ENCODE measurements at places on chromosomes 2 and 18.
A peak's percentile ranks its signal among the peaks of the same experiment; 100 is the strongest.

- DNase-seq = no peak
These were observed 797.8 kb downstream of the CCDC85A start for GRCh38 chr2:56981554-56981953.

GRCh38 chr2:121699421-121700333 lies 37.0 kb downstream of the NIFK start:
- DNase-seq = peak; percentile 62

DNA sequence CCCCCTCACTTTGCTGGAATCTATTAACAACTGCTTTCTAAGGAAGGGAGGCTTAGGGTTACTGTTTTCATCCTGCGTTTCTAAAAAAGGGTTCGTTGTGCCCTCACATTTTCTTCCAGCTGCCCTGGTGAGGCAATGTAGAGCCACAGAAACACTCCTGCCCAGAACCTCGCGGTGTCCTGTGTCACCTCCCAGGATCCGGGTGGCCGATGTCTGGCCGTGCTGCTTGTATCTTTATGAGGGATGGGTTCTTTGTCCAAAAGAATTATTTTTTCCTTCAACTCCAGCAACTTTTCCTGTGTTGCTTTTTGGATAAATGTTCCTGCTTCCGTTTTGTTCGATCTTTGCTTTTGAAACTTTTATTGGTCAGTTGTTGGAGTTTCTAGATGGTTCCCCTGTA lies 291.8 kb upstream of the HS6ST1 start:
- DNase-seq = no peak

- no peak for DNase-seq
These were observed 1.7 kb downstream of the OBSL1 start for GRCh38 chr2:219569635-219570034.

DNA sequence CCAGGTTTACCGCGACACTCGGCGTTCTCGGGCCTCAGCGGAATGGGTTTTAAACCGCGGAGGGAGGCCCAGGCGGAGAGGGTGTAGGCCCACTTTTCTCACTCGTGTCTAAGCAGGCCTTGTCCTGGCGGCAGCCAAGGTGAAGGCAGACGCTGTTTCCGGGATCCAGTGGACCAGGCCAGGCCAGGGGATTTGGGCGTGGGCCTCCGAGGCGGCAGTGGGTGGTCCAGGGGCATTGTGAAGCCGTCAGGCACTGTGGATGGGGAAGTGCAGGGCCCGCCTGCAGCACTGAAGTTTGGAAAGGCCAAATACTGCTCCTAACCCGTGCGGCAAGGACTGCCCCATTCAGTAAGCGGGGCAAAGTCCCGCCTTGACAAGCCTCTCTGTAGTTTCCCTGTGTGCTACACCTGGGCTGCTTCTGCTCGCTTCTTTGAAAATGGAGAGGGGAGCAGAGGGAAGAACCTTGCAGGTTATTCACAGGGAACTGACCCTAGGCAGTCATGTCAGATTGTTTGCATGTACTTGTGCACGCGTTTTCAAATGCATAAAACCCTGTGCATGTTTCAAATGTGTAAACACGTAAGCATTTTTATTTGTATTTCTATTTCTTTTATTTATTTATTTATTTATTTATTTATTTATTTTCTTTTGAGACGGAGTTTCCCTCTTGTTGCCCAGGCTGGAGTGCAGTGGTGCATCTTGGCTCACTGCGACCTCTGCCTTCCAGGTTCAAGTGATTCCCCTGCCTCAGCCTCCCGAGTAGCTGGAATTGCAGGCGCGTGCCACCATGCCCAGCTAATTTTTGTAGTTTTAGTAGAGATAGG lies 7.5 kb upstream of the DLX2 start:
- DNase-seq = no peak

- DNase-seq = no peak
These were observed 26.1 kb downstream of the MPHOSPH10 start for GRCh38 chr2:71156573-71156972.

DNA sequence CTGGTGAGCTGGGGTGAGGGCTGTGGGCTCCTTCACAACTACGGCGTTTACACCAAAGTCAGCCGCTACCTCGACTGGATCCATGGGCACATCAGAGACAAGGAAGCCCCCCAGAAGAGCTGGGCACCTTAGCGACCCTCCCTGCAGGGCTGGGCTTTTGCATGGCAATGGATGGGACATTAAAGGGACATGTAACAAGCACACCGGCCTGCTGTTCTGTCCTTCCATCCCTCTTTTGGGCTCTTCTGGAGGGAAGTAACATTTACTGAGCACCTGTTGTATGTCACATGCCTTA lies 10.5 kb downstream of the PROC start:
- DNase-seq = no peak

DNA sequence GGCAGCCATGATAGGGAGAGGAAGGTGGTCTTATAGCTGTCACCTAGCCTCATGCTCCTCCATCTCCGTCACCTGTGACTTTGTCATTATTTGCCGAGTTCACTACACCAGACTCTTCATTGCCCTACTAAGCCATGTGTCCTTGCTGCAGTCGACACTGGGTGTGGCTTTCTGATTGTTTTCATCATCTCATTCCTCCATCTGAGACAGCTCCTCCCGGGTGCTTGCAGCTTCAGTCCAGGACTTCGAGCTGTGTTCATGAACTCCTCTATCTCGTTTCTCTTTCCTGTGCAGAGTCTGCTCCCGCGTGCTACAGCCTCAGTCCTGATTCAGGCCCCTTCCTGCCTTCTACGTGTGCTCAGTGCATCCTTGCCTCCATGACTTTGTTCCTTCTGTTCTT lies 295.1 kb upstream of the TNP1 start:
- DNase-seq = no peak

- peak; percentile 46 for DNase-seq
These were observed at the start of gene CDC42EP3 for GRCh38 chr2:37671009-37671815. TSS of gene CDC42EP3 (minus strand) at chr2:37671642. CDS start at chr2:37646587, 25,055 bp downstream.

DNA sequence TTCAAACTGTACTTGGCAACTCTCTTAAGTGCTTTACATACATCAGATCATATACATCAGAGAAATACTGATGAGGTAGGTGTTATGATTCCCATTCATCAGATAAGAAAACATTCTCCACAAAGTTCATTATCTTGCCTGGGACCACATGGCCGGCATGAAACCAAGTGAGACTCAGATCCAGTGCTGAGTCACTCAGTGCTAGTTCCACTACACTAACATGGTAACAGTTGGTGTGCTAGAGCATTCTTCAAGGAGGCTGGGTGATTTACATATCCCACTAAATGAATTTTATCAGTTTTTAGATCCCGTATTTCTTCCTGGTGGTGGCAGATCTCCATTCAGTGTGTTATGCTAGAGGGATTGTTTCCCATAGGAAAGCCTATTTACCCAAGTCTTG lies 772.0 kb downstream of the CNTNAP5 start:
- no peak for DNase-seq

- no peak for DNase-seq
These were observed 39.3 kb downstream of the PMAIP1 start for GRCh38 chr18:59939127-59939526.

- no peak for DNase-seq
These were observed 344.9 kb downstream of the CPS1 start for GRCh38 chr2:210901326-210901725.

DNA sequence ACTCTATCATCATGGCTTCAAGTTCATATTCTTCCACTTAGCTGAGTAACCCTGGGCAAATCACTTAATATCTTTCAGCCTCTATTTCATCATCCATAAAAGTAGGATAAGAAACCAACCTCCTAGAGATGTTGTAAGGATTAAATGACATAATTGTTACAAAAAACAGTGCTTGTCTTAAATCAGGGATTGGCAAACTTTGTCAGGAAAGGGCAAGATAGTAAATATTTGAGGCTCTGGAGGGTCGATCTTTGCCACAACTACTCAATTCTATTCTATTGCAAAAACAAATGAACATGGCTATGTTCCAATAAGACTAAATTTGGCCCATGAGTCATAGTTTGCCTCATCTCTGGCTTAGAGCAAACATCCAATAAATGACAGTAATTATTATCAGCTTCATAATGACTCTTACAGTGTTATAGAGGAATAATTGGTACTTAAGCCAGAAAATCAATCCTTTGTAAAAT lies 184.7 kb downstream of the SATB2 start:
- no peak for DNase-seq

DNA sequence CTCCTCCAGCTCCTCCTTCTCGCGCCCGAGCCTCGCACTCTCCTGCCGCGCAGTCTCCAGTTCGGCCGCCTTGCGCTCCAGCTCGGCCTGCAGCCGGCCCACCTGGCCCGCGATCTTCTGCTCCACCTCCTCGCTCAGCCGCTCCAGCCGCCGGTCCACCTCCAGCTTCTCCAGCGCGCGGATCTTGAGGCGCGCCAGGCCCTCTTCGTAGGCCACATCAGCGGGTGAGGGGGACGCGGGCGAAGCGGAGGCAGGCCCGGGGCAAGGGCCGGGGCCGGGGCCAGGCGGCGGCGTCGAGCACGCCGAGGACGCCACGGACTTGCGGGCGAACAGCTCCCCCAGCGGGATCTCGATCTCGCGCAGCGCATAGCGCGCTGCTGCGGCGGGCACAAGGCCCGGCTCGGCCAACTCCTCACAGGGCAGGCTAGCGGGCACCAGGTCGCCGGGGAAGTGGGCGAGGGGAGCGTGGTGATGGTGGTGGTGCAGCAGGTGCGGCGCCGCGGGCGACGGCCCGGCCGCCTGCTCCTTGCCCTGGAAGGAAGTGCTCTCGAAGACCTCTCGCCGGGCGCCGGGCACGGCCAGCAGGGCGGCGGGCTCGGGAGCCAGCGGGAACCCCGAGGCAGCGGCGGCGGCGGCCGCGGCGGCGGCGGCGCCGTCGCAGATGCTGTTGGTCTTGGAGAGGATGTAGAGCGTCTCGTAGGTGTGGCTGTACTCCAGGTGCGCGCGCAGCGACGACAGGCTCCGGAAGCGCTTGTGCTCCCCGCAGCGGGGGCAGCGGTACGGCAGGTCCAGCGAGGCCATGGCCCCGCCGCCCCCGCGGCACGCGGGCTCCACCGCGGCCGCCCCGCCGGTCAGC lies 15.2 kb downstream of the FBXO41 start:
- DNase-seq = peak; percentile 47

DNA sequence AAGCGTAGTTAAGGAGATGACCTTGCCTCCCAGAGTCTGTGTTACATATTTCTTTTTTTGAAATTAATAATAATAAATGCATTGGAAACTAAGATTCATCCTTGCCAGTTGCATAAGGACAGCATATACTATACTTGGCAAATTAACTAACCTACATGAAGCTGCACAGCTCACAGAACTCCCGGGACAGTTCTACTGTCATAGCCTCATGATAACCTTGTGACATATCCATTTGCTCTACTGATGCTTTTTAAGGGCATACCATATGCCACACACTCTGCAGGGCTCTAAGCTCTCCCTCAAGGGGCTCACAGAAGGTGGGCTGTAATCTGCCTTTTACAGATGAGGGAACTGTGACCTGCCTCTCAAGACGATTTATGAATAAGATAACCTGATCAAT lies 3.8 kb downstream of the ITGB1BP1 start:
- DNase-seq = no peak

GRCh38 chr2:97005353-97005752 lies 19.0 kb upstream of the FAM178B start:
- DNase-seq = no peak

- no peak for DNase-seq
These were observed 102.0 kb downstream of the ARHGAP15 start for GRCh38 chr2:143231254-143231645.

Measured in stimulated activated CD8-positive, alpha-beta memory T cell treated with anti-CD3 and anti-CD28 coated beads, Interleukin-4, amount 100 ng/mL, for 1 hour (primary cell).